ENCODE measurements at places on chromosomes 1 and 21. TPM values are rescaled to one million over a fixed set of nuclear protein-coding genes. Genes with fewer than 3 reads are reported as not detected.

GRCh38 chr1:2974701-2975301 lies 46.5 kb upstream of the ACTRT2 start:
- peaks cover 15% of the 10 kb centered on the region for H3K4me1 ChIP-seq
- peaks cover 13% of the 10 kb centered on the region for H3K27me3 ChIP-seq
- no peaks in the 10 kb centered on the region for H3K36me3 ChIP-seq
- no peak overlapping the region for H3K4me3 ChIP-seq

GRCh38 chr1:85407746-85408377 lies 57.1 kb downstream of the DDAH1 start:
- no peak overlapping the region for H3K4me3 ChIP-seq
- peaks cover 5% of the 10 kb centered on the region for H3K4me1 ChIP-seq
- no peaks in the 10 kb centered on the region for H3K27me3 ChIP-seq
- no peaks in the 10 kb centered on the region for H3K36me3 ChIP-seq
- no peak for DNase-seq
- H3K27ac ChIP-seq, result peak overlapping the region; percentile 80

DNA sequence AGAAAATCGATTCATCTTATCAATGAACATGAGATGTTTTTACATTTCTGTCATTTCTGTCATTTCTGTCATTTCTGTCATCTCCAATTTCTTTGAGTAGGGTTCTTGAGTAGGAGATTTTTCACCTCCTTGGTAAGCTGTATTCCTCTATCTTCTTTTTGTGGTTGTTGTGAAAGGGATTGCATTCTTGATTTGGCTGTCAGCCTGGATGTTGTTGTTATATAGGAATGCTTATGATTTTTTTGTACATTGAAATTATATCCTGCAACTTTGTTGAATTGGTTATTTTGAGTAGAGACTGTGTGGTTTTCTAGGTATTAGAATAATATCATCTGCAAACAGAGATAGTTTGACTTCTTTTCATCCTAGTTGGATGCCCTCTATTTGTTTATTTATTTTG lies 1233.7 kb downstream of the PLA2G4A start:
- DNase-seq, result no peak
- H3K4me3 ChIP-seq, result no peak overlapping the region
- no peaks in the 10 kb centered on the region for H3K27me3 ChIP-seq
- H3K27ac ChIP-seq, result no peak overlapping the region
- no peaks in the 10 kb centered on the region for H3K36me3 ChIP-seq

- peak overlapping the region; percentile 92 for H3K27ac ChIP-seq
- H3K4me1 ChIP-seq, result peaks cover 65% of the 10 kb centered on the region
- no peak for DNase-seq
- peaks cover 7% of the 10 kb centered on the region for H3K27me3 ChIP-seq
- H3K4me3 ChIP-seq, result no peak overlapping the region
Observed at GRCh38 chr1:201312298-201312697, 29.0 kb downstream of the PKP1 start.

Gene DARS2
- total RNA-seq, result 10.2 TPM

GRCh38 chr1:187038784-187039183 lies 210.0 kb downstream of the PLA2G4A start:
- no peaks in the 10 kb centered on the region for H3K27me3 ChIP-seq
- no peak overlapping the region for H3K4me3 ChIP-seq
- no peak for DNase-seq
- H3K36me3 ChIP-seq, result no peaks in the 10 kb centered on the region
- no peaks in the 10 kb centered on the region for H3K4me1 ChIP-seq
- H3K27ac ChIP-seq, result no peak overlapping the region

GRCh38 chr1:165737196-165737595 lies 31.5 kb downstream of the TMCO1 start:
- H3K36me3 ChIP-seq, result peaks cover 34% of the 10 kb centered on the region
- no peak overlapping the region for H3K27ac ChIP-seq
- no peak overlapping the region for H3K4me3 ChIP-seq
- no peaks in the 10 kb centered on the region for H3K27me3 ChIP-seq
- H3K4me1 ChIP-seq, result no peaks in the 10 kb centered on the region

DNA sequence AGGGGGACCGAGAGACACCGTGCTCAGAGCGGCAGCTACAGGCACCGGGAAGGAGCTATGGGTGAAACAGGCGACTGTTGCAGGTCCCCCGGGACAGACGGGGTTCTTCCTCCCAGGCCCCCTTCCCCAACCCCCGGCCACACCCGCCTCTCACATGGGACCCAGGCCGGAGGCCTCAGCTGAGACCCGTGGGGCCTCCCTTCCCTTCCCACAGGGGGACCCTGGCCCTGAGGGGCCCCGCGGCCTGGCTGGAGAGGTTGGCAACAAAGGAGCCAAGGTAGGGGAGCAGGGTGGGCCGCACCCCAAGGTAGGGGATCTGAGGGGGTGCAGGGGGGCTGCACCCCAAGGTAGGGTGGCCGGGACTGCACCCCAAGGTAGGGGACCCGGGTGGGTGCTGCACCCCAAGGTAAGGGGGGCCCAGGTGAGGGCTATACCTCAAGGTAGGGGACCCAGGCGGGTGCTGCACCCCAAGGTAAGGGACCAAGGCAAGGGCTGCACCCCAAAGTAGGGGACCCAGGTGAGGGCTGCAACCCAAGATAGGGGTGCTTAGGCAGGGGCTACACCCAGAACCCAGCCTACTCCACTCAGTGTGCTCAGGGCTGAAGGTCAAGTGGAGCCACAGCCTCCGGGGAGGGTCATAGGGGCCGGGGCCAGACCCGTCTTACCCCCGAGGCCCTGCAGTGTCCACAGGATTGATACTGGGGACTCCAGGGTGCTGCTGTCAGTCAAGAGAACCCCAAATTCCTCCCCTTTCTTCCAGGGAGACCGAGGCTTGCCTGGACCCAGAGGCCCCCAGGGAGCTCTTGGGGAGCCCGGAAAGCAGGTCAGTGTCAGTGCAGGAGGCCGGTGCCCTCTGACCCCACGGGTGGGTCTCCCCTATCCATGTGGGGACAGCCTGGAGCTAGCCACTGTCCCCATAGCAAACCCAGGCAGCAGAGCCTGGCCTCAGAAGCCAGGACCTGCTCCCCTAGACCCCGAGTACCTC lies 22.7 kb downstream of the COL6A2 start:
- DNase-seq, result no peak
- H3K4me1 ChIP-seq, result no peaks in the 10 kb centered on the region
- no peak overlapping the region for H3K27ac ChIP-seq
- H3K36me3 ChIP-seq, result peaks cover 94% of the 10 kb centered on the region

Gene CLCA1
- total RNA-seq, result not detected

Gene GIPC2
- 0.84 TPM for total RNA-seq

- no peak overlapping the region for H3K27ac ChIP-seq
- H3K36me3 ChIP-seq, result no peaks in the 10 kb centered on the region
- DNase-seq, result no peak
Observed at GRCh38 chr1:51667561-51667960, 50.7 kb downstream of the OSBPL9 start.

Gene LRRC53
- total RNA-seq, result not detected

DNA sequence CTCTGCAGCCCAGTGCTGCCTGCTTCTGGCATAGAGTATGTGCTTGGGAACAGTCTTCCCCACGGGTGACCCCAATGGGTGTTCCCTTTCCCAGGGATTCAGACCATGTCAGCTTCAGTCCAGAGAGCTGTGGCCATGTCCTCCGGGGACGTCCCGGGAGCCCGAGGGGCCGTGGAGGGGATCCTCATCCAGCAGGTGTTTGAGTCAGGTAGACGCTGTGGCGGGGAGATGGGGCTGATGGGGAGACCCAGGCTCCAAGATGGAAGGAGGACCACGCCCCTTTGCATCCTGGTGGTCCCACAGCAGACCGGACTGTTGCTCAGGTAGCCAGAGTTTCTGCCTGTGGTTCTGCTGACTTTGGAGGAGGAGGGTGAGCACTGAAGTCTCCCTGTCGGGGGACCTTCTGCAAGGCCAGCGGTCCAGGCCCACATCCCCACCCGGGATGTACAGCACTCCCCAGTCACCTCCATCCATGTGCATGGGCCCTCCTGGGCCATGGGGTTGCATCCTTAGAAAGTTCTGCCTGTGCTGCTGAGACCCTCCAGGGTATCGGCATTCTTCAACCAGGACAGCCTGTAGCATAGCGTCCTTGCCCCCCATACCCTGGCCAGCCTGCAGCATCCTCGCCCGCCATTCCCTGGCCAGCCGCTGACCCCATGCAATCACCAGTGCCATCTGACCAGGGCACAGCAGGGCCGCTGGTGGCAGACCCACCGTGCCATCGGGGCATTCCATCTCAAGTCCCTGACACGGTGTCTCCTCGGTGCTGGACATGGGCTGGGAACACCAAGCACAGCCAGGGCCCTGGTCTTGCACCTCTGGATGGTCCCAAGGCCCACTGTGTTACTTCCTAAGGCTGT lies 2.8 kb downstream of the AIRE start:
- peaks cover 35% of the 10 kb centered on the region for H3K27me3 ChIP-seq
- H3K4me3 ChIP-seq, result no peak overlapping the region
- H3K36me3 ChIP-seq, result no peaks in the 10 kb centered on the region

GRCh38 chr1:202023001-202023433 lies 12.6 kb downstream of the ELF3 start:
- H3K4me1 ChIP-seq, result peaks cover 10% of the 10 kb centered on the region
- no peaks in the 10 kb centered on the region for H3K36me3 ChIP-seq
- no peak for DNase-seq
- H3K27ac ChIP-seq, result no peak overlapping the region

DNA sequence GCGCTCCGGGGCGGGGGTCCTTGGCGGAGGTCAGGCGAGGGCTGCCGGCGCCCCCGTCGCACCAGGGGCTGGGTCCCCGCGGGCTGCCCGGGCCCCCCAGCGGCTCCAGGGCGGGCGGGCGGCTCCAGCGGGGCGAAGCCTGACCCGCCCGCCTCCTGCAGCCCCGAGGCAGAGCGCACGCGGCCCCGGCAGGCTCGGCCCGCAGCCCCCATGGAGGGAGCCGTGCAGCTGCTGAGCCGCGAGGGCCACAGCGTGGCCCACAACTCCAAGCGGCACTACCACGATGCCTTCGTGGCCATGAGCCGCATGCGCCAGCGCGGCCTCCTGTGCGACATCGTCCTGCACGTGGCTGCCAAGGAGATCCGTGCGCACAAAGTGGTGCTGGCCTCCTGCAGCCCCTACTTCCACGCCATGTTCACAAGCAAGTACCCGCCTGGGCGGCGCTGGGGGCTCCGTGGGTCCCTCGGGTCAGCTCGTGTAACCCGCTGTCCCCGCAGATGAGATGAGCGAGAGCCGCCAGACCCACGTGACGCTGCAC lies 817 bp downstream of the KLHL17 start:
- H3K4me3 ChIP-seq, result no peak overlapping the region
- no peak for DNase-seq
- peaks cover 23% of the 10 kb centered on the region for H3K4me1 ChIP-seq
- H3K27me3 ChIP-seq, result peaks cover 7% of the 10 kb centered on the region

GRCh38 chr1:37807220-37807554 lies 403 bp upstream of the C1orf122 start:
- H3K4me3 ChIP-seq, result peak overlapping the region; percentile 84
- H3K36me3 ChIP-seq, result peaks cover 46% of the 10 kb centered on the region
- H3K27me3 ChIP-seq, result no peaks in the 10 kb centered on the region
- H3K27ac ChIP-seq, result no peak overlapping the region
- DNase-seq, result no peak

DNA sequence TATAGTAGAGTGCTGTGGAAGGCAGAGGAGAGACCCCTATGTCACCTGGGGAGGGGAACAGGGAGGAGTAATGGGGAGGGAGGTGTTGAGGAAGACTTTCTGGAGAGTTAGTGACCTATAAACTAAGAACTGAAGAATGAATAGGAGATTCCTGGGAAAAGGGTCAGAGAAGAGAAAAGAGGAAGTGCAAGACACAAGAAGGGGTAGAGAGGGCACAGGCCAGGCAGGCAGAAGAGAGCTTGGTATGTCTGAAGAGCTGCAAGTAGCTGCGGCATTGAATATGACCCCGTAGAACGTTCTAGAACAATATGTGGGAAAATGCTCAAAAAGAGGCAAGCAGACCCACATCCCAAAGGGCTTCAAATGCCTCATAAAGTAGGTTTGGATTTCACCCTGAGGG lies 361.2 kb downstream of the PRDM2 start:
- H3K27ac ChIP-seq, result no peak overlapping the region
- no peaks in the 10 kb centered on the region for H3K36me3 ChIP-seq
- DNase-seq, result no peak
- no peaks in the 10 kb centered on the region for H3K4me1 ChIP-seq
- no peaks in the 10 kb centered on the region for H3K27me3 ChIP-seq

- H3K4me1 ChIP-seq, result no peaks in the 10 kb centered on the region
- no peaks in the 10 kb centered on the region for H3K36me3 ChIP-seq
- H3K27ac ChIP-seq, result no peak overlapping the region
- H3K4me3 ChIP-seq, result no peak overlapping the region
- no peak for DNase-seq
- H3K27me3 ChIP-seq, result peaks cover 5% of the 10 kb centered on the region
Observed at GRCh38 chr1:153245466-153245865, 14.0 kb upstream of the LORICRIN start.

GRCh38 chr1:169670836-169671235 lies 40.6 kb downstream of the SELL start:
- no peaks in the 10 kb centered on the region for H3K36me3 ChIP-seq
- no peak for DNase-seq
- no peak overlapping the region for H3K4me3 ChIP-seq

Gene SPATA21
- total RNA-seq, result 0.04 TPM

DNA sequence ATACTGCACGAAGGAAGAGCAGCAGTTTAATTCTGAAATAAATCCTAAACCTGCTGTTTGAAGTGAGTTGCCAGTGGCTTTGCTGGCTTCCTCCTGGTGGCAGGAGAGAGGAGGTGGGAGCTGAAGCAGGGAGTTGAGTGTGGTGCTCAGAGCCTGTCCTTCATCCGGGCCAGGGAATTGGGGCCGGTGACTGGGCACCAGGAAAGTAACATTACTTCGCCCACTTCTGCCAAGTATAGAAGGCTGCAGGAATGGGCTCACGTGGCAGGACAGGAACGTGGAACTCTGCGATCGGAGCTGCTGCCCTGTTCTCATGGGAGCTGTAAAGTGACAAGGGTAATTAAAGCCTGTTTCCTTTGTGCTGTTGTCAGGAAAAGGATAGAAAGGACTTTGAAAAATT lies 8.7 kb downstream of the TOR3A start:
- no peak overlapping the region for H3K27ac ChIP-seq
- no peak for DNase-seq
- H3K4me1 ChIP-seq, result peaks cover 12% of the 10 kb centered on the region
- no peak overlapping the region for H3K4me3 ChIP-seq
- H3K36me3 ChIP-seq, result peaks cover 74% of the 10 kb centered on the region

GRCh38 chr1:90127288-90127953 lies 132.5 kb downstream of the ZNF326 start:
- DNase-seq, result no peak
- H3K27ac ChIP-seq, result no peak overlapping the region
- no peak overlapping the region for H3K4me3 ChIP-seq
- H3K27me3 ChIP-seq, result no peaks in the 10 kb centered on the region

DNA sequence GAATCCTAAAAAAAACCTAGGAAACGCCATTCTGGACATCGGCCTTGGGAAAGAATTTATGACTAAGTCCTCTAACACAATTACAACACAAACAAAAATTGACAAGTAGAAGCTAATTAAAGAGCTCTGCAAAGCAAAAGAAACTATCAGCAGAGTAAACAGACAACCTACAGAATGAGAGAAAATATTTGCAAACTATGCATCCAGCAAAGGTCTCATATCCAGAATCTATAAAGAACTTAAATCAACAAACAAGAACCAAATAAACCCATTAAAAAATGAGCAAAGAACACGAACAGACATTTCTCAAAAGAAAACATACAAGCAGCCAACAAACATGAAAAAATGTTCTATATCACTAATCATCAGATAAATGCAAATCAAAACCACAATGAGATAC lies 58.6 kb downstream of the PTGFR start:
- no peak for DNase-seq
- no peaks in the 10 kb centered on the region for H3K4me1 ChIP-seq
- no peaks in the 10 kb centered on the region for H3K36me3 ChIP-seq
- H3K27ac ChIP-seq, result no peak overlapping the region
- H3K27me3 ChIP-seq, result no peaks in the 10 kb centered on the region

All from muscle of leg (tissue), 16 donors.